Activated CD4-positive, alpha-beta T cell treated with anti-CD3 and anti-CD28 coated beads, Interleukin-2, amount 10 ng/mL, durations not matched to agents 7 days and 5 days (primary cell): ENCODE measurements at places on chromosomes 3 and 15. TPM values are rescaled to one million over a fixed set of nuclear protein-coding genes. Genes with fewer than 3 reads are reported as not detected.

The DNAH12 gene
- total RNA-seq: 0.10 TPM

The LEO1 gene
- 32.0 TPM for total RNA-seq

The MME gene
- total RNA-seq: not detected

The CPLX3 gene
- total RNA-seq: 0.12 TPM

The GP9 gene
- not detected for total RNA-seq

The MRPL47 gene
- total RNA-seq: 32.5 TPM

The LEKR1 gene
- 0.47 TPM for total RNA-seq

The METTL6 gene
- total RNA-seq: 19.4 TPM

The ULK3 gene
- 66.4 TPM for total RNA-seq

The RASL12 gene
- not detected for total RNA-seq

The AGTR1 gene
- total RNA-seq: not detected

The LYZL4 gene
- total RNA-seq: not detected

GRCh38 chr15:67641453-67641852, 99.0 kb downstream of the MAP2K5 start:
- no peak overlapping the region for H3K4me3 ChIP-seq
- peaks cover 6% of the 10 kb centered on the region for H3K36me3 ChIP-seq
- no peaks in the 10 kb centered on the region for H3K4me1 ChIP-seq
- H3K27ac ChIP-seq: no peak overlapping the region

DNA sequence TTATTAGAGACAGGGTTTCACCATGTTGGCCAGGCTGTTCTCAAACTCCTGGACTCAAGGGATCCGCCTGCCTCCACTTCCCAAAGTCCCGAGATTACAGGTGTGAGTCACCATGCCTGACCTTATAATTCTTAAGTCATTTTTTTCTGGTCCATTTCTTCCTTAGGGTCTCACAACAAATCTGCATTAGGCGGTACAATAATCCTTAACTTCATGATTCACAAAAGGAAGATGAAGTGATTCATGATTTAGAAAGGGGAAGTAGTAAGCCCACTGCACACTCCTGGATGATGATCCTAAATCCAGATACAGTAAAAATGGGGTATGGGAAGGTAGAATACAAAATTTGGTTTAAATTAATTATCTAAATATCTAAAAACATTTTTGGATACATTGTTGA, 45.0 kb upstream of the TKT start:
- no peaks in the 10 kb centered on the region for H3K27me3 ChIP-seq
- H3K27ac ChIP-seq: no peak overlapping the region
- H3K36me3 ChIP-seq: peaks cover 24% of the 10 kb centered on the region
- no peak for DNase-seq
- no peaks in the 10 kb centered on the region for H3K4me1 ChIP-seq
- H3K4me3 ChIP-seq: no peak overlapping the region

DNA sequence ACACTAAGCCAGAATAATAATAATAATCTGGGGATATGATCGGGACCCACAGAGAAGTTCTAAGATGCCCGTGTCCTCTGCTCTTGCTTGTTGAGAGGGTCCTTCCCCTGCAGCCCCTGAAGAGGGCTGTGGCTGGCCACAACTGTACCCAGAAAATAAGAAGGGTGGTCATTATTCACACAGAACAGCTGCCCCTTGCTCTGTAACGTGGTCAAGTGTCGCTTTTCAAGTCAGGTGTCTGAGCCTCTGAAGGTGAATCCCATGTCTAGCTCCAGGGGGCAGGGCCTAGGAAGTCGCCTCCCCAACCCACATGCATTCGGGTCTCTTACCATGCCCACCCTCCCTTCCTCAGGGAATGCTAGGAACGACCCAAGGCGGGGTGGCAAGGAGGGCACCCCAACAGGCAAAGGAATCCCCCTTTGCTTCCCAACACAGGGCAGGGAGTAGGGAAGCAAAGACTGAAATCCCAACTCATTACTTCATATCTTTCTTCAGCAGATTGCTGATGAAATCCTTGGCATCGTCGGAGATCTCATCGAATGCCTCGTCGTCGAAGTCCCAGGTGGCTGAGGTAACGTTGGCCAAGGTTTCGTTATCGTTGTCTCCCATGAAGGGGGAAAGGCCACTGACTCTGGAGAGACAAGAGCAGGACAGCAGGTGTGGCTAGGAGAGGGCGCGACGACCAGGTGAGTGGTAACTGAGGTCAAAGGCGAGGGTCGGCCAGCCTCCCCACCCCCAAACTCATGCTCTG, 44.3 kb upstream of the HACD2 start:
- no peaks in the 10 kb centered on the region for H3K4me1 ChIP-seq
- no peak overlapping the region for H3K4me3 ChIP-seq
- no peak for DNase-seq
- H3K36me3 ChIP-seq: no peaks in the 10 kb centered on the region

GRCh38 chr3:36221975-36222374, 158.3 kb upstream of the STAC start:
- H3K4me3 ChIP-seq: no peak overlapping the region
- H3K27ac ChIP-seq: no peak overlapping the region
- no peak for DNase-seq
- no peaks in the 10 kb centered on the region for H3K27me3 ChIP-seq
- no peaks in the 10 kb centered on the region for H3K4me1 ChIP-seq

DNA sequence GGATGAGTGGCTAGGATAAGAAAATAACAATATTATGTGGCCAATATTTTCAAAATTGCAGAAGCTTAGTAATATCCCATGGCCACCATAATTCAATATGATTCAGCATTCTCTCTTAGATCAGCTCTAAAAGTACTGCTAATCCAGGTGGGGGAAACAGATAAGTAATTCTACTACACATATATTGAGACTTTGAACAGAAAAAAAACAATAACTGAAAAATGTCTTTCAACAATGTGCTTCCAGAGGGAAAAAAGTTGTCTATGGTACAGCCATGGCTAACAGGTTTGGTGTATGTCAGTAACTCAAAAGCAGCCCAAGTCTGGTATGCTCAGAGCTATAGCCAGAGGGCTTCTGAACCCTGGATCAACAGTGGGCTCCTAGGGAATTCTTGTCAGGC, 42.4 kb upstream of the PPIB start:
- no peak for DNase-seq
- peaks cover 14% of the 10 kb centered on the region for H3K36me3 ChIP-seq
- H3K27me3 ChIP-seq: no peaks in the 10 kb centered on the region
- H3K4me1 ChIP-seq: peaks cover 4% of the 10 kb centered on the region
- H3K4me3 ChIP-seq: no peak overlapping the region

DNA sequence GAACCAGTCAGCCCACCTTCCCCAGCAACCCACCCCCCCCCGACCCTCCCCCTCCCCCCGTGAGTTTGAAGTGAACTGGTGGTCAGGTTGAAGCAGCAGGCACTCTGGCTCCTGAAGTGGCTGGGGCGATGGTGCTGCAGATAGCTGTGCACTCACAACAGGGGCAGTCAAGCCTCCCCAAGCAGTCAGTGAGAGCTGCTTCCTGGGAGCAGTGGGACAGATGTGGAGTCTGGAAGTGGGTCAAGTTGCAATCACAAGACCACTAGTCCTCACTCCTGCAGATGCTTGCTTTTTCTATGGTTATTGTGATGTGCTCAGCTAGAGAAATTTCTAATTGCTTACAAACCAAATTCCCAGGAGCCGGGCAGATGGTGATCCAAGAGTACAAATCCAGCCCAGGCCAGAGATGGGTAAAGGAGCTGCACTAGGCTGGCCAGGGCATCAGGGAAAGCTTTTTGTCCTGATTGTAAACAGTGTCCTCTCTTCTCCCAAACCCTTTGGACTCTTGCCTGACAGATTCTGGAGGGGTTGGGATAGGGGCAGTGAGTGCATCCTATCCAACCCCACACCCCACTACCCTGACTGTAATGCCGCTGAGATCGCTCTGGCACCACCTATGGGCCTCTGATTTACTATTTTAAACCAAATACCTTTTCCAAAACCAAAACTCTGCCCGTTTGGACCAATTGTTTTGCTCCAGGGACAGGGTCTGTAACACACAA, 9.8 kb upstream of the CLPX start:
- no peak overlapping the region for H3K27ac ChIP-seq
- DNase-seq: no peak
- no peaks in the 10 kb centered on the region for H3K4me1 ChIP-seq

- no peak overlapping the region for H3K4me3 ChIP-seq
- H3K36me3 ChIP-seq: no peaks in the 10 kb centered on the region
- H3K4me1 ChIP-seq: no peaks in the 10 kb centered on the region
- peaks cover 6% of the 10 kb centered on the region for H3K27me3 ChIP-seq
- H3K27ac ChIP-seq: no peak overlapping the region
Observed at GRCh38 chr3:12300137-12300536, 11.3 kb downstream of the PPARG start.

DNA sequence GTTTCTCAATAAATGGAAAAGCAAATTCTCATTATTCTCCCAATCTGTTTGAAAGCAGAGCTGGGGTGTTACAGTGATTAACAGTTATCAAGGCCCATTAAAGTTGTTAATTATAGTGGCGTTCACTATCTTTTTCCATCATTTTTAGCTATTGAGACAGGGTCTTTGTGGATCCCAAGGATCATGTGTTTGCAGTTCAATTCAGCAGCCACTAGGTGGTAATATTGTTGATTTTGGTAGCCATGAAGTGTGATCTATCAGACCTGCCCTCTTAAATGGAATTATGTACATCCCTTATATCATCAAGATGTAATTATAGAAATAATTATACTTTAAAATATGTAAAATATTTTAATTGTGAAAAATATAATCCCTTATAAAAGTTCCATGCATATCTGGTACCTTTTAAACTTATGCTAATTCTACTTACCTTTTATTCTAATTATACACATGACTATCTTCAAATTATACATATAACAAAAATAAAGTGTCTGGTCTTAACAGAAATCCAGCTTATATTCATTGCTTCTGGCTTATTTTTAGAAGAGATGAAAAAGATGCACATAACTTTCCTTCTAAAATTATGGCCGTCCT, 126.4 kb downstream of the GREM1 start:
- no peak overlapping the region for H3K4me3 ChIP-seq
- H3K36me3 ChIP-seq: no peaks in the 10 kb centered on the region
- no peak for DNase-seq
- peaks cover 2% of the 10 kb centered on the region for H3K27me3 ChIP-seq

GRCh38 chr15:91099995-91100813, at the start of gene SV2B:
TSS of gene SV2B (plus strand) at chr15:91100257. CDS start at chr15:91226264, 126,007 bp downstream.
- no peaks in the 10 kb centered on the region for H3K36me3 ChIP-seq
- DNase-seq: peak; percentile 55
- peak within 1 kb of the TSS; percentile 79 for H3K4me3 ChIP-seq
- H3K4me1 ChIP-seq: peaks cover 17% of the 10 kb centered on the region
- peak within 1 kb of the TSS; percentile 9 for H3K27ac ChIP-seq

GRCh38 chr15:74179101-74179841, 5.8 kb downstream of the ISLR start:
- no peak overlapping the region for H3K4me3 ChIP-seq
- no peaks in the 10 kb centered on the region for H3K4me1 ChIP-seq
- no peak overlapping the region for H3K27ac ChIP-seq
- DNase-seq: no peak
- peaks cover 3% of the 10 kb centered on the region for H3K27me3 ChIP-seq
- no peaks in the 10 kb centered on the region for H3K36me3 ChIP-seq

- H3K27ac ChIP-seq: no peak overlapping the region
- no peaks in the 10 kb centered on the region for H3K4me1 ChIP-seq
- H3K4me3 ChIP-seq: no peak overlapping the region
- H3K36me3 ChIP-seq: no peaks in the 10 kb centered on the region
Observed at GRCh38 chr3:118734664-118735063, 300.0 kb downstream of the IGSF11 start.

- no peak for DNase-seq
- H3K27ac ChIP-seq: no peak overlapping the region
- peaks cover 27% of the 10 kb centered on the region for H3K4me1 ChIP-seq
- no peaks in the 10 kb centered on the region for H3K36me3 ChIP-seq
- H3K27me3 ChIP-seq: no peaks in the 10 kb centered on the region
Observed at GRCh38 chr3:39050029-39050428, 1.7 kb downstream of the SCN11A start.

DNA sequence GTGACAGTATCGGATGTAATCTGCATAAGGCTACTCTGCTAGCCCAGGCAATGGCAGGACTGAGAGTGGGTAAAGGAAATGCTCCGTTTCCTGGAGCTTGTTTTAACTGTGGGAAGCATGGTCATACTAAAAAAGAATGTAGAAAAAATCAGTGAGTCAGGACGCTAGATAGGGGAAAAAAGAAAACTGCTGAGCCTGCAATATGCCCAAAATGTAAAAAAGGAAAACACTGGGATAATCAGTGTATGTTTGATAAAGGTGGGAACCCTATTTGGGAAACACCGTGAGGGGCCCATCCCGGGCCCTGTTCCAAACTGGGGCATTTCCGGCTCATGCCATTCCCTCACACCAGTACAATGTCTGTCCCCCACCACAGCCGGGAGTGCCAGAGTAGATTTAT, 775.8 kb downstream of the ZPLD1 start:
- H3K4me1 ChIP-seq: no peaks in the 10 kb centered on the region
- H3K4me3 ChIP-seq: no peak overlapping the region
- H3K36me3 ChIP-seq: no peaks in the 10 kb centered on the region
- H3K27ac ChIP-seq: no peak overlapping the region
- DNase-seq: no peak

DNA sequence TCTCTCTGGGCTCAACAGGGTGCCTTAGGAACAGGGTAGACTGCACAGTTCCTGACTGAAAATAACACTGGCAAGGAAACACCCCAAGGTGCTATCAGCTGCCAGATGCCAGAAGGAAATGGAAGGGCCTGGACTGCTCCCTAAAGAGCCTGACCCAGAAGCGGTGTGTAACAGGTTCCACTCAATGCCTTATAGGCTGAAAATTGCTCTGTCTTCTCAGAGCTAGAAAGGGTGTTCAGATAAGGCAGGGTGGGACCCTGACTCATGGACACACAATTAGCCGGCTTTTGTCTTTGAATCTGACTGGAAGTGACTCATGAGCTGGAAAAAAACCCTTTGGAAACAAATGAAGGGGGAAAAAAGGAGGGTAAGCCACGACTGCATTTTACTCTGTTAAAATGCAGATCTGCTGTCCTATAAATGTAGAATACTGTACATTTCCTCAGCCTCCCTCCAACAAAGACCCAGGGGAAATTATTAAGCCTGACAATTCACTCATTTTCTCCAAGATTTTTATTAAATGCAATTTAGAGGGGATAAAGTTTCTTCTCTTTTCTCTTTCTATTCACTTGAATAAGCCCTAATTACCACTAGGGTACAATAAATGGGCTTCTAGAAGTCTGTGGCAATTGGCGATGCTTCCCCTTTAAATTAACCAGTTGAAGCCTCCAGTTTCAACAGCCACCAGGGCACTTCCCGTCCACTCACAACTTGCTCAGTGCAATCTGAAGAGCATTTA, 160.2 kb upstream of the TBL1XR1 start:
- peak overlapping the region; percentile 18 for H3K4me3 ChIP-seq
- H3K36me3 ChIP-seq: no peaks in the 10 kb centered on the region
- H3K27me3 ChIP-seq: no peaks in the 10 kb centered on the region
- peaks cover 55% of the 10 kb centered on the region for H3K4me1 ChIP-seq

DNA sequence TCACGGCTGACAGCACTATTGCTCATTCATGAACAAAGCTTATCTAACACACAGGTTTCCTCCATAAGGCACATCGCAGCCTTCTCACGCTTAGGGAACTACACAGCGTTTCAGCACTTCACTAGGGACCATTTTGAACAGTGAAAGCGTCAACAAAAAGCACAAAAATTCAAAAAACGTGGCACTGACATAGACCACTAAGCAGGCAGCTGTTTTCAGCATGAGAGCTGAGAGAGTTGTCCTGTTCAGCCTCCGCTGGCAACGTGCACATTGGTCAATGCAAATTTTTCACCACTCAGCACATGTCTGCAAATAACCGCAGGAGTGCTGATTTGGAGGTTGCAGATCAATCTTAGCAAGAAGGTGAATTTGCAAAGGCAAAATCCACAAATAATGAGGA, 109.2 kb downstream of the LRRK1 start:
- no peak overlapping the region for H3K4me3 ChIP-seq
- peaks cover 10% of the 10 kb centered on the region for H3K27me3 ChIP-seq
- no peaks in the 10 kb centered on the region for H3K4me1 ChIP-seq
